Stomach (tissue), 19 donors: ENCODE measurements at places on chromosomes 6 and 20. TPM values are rescaled to one million over a fixed set of nuclear protein-coding genes. Genes with fewer than 3 reads are reported as not detected.

DNA sequence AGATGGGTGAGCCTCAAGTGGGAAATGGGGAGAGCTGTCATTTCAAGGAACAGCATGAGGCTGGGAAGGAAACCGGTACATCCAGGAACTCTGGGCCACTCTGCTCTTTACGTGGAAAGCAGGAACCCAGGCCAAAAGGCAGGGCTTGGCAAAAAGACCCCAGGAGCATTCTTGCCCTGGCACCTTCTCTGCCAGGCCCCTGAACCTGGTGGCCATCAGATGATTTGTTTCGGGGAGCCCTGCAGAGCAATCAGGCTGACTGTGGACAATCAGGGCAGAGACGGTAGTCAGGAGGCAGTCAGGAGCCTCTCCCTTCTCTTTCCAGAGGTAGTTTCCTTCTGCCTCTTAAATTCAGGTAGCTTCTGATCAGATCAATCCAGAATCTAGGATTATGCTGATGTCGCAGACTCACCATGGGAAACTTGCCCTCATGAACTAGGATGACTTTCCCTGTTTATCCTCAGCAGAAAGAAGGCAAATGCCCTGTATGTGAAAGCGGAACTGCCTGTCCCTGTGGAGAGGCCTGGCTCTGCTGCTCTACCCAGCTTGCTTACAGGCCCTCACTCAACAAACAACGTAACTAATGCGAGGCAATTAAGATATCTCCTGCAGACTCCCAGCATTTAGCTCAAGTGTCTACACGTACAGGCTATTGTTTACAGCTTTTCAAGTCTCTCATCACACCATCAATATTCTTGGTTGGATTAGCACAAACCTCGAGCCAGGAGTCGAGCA, 36.6 kb downstream of the EZR start:
- H3K4me3 ChIP-seq = no peak overlapping the region
- peaks cover 40% of the 10 kb centered on the region for H3K4me1 ChIP-seq
- no peak for DNase-seq

DNA sequence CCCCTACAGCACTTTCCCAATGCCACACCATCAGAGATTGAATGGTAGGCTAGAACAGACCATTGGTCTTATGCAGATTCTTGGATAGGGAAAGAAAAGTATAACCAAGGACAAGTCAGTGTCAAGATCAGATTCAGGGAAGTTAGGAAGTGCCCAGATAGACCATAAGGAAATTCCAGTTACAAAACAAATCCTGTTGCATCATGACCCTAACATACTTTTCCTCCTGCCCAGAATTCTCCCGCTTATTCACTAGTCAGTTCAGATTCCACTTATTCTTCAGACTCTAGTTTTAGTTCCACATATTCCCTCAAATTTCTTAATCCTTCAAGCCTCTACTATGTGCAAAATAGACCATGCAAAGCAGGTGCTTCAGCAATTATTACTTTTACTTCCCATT, 20.7 kb downstream of the METTL24 start:
- H3K27me3 ChIP-seq = no peaks in the 10 kb centered on the region
- no peaks in the 10 kb centered on the region for H3K36me3 ChIP-seq
- no peak for DNase-seq
- no peak overlapping the region for H3K27ac ChIP-seq
- no peak overlapping the region for H3K4me3 ChIP-seq

DNA sequence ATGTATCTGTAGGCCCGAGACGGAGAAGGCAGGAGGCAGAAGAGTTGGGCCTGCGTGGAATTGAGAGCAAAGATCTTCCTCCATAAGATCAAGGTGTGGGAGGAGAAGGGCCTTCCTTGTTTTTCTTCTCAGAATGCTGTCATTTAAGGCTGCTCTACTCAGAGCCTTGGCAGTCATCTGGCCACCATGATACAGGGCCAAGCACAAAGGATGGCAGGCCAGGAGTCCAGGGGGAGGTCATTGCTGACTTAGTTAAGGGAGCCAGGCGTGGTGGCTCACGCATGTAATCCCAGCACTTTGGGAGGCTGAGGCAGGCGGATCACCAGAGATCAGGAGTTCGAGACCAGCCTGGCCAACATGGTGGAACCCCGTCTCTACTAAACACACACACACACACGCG, 137.1 kb downstream of the BMP7 start:
- DNase-seq = no peak
- no peaks in the 10 kb centered on the region for H3K27me3 ChIP-seq
- H3K4me1 ChIP-seq = no peaks in the 10 kb centered on the region
- H3K27ac ChIP-seq = no peak overlapping the region

- DNase-seq = no peak
- H3K4me1 ChIP-seq = no peaks in the 10 kb centered on the region
- no peak overlapping the region for H3K27ac ChIP-seq
These were observed 83.4 kb downstream of the OPN5 start for GRCh38 chr6:47865206-47865605.

GRCh38 chr6:118319894-118320649, 228.0 kb upstream of the PLN start:
- peaks cover 45% of the 10 kb centered on the region for H3K4me1 ChIP-seq
- H3K27me3 ChIP-seq = no peaks in the 10 kb centered on the region

- H3K4me3 ChIP-seq = no peak overlapping the region
- H3K27me3 ChIP-seq = peaks cover 100% of the 10 kb centered on the region
- no peak overlapping the region for H3K27ac ChIP-seq
- no peak for DNase-seq
- no peaks in the 10 kb centered on the region for H3K36me3 ChIP-seq
These were observed 4.9 kb upstream of the TBX18 start for GRCh38 chr6:84769306-84769705.

GRCh38 chr20:25510202-25510601, 75.1 kb downstream of the NINL start:
- DNase-seq = no peak
- H3K36me3 ChIP-seq = peaks cover 22% of the 10 kb centered on the region
- no peaks in the 10 kb centered on the region for H3K27me3 ChIP-seq
- H3K4me1 ChIP-seq = no peaks in the 10 kb centered on the region

GRCh38 chr6:135983718-135984343, 132.3 kb downstream of the PDE7B start:
- H3K4me3 ChIP-seq = no peak overlapping the region
- H3K36me3 ChIP-seq = no peaks in the 10 kb centered on the region
- H3K27me3 ChIP-seq = no peaks in the 10 kb centered on the region
- H3K4me1 ChIP-seq = no peaks in the 10 kb centered on the region

- peaks cover 7% of the 10 kb centered on the region for H3K4me1 ChIP-seq
- H3K27ac ChIP-seq = no peak overlapping the region
- H3K27me3 ChIP-seq = no peaks in the 10 kb centered on the region
- H3K36me3 ChIP-seq = peaks cover 4% of the 10 kb centered on the region
These were observed 8.8 kb downstream of the CARMIL1 start for GRCh38 chr6:25287941-25288340.

DNA sequence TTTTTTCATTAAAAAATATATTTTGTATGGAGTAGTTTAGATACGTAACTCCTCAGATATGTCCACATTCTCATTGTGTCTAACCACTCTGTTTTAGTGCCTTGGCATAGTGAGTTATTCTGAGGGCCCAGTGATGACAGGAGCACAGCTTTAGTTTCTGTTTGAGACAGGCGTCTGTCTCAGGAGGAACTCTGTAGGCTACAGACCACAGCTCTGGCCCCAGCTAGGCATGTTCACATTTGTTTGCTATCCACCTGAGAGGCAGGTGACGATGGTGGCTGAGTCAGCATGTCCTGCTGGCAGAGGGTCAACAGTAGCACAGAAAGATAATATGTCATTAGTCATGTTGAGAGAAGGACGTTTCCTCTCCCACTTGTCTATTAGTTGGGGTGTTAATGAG, 16.3 kb downstream of the LRRC1 start:
- no peak overlapping the region for H3K4me3 ChIP-seq
- H3K27me3 ChIP-seq = no peaks in the 10 kb centered on the region
- no peaks in the 10 kb centered on the region for H3K36me3 ChIP-seq
- DNase-seq = peak; percentile 89
- H3K4me1 ChIP-seq = peaks cover 70% of the 10 kb centered on the region

- H3K27me3 ChIP-seq = peaks cover 17% of the 10 kb centered on the region
- H3K4me3 ChIP-seq = no peak overlapping the region
- H3K4me1 ChIP-seq = no peaks in the 10 kb centered on the region
- H3K36me3 ChIP-seq = no peaks in the 10 kb centered on the region
- no peak for DNase-seq
- H3K27ac ChIP-seq = no peak overlapping the region
These were observed 8.0 kb upstream of the SIRPD start for GRCh38 chr20:1565461-1565860.

DNA sequence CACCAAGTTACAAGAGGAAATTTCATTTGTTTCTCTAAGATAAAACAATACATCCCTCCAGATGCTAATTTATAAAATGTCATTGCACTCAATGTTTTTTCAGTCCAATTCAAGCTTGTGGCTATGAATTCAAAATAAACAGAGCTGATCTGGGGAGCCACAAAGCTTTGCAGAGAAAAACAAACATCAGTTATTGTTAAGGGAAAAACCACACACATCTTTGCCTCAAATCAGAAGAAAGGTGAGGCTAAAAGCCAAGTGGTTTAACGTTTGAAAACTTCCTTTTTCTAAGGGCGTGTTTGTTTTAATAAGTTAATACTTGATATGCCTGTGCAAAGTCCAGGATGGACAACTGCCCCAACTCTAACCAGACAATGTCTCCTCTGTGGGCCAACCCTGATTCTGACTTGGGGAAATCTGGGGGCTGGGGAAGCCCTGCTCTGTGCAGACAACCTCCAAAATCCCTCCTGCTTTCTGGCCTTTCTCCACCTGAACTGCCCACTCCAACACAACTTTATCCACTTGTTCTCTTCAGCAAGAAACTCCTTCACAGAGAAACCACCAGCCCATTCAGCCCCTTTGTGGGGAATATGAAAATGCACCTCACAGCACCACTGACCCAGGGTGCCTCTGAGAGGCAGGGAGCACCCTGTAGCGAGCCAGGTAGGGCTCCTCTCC, 44.6 kb upstream of the NT5E start:
- H3K4me1 ChIP-seq = peaks cover 41% of the 10 kb centered on the region
- peak; percentile 37 for DNase-seq
- H3K4me3 ChIP-seq = no peak overlapping the region
- peak overlapping the region; percentile 66 for H3K27ac ChIP-seq

DNA sequence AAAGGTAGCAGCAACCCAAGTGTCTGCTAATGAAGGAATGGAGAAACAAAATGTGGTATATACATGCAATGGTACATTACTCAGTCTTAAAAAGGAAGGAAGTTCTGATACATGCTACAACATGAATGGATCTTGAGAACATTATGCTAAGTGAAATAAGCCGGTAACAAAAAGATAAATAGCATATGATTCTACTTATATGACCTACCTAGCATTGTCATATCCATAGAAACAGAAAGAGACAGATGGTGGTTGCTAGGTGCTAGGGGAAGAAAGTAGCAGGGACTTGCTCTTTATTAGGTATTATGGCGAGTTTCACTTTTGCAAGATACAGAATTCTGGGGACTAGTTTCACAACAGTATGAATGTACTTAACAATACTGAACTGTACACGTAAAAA, 46.6 kb downstream of the UBR2 start:
- H3K27ac ChIP-seq = no peak overlapping the region
- no peaks in the 10 kb centered on the region for H3K4me1 ChIP-seq
- no peak overlapping the region for H3K4me3 ChIP-seq
- H3K36me3 ChIP-seq = peaks cover 93% of the 10 kb centered on the region

DNA sequence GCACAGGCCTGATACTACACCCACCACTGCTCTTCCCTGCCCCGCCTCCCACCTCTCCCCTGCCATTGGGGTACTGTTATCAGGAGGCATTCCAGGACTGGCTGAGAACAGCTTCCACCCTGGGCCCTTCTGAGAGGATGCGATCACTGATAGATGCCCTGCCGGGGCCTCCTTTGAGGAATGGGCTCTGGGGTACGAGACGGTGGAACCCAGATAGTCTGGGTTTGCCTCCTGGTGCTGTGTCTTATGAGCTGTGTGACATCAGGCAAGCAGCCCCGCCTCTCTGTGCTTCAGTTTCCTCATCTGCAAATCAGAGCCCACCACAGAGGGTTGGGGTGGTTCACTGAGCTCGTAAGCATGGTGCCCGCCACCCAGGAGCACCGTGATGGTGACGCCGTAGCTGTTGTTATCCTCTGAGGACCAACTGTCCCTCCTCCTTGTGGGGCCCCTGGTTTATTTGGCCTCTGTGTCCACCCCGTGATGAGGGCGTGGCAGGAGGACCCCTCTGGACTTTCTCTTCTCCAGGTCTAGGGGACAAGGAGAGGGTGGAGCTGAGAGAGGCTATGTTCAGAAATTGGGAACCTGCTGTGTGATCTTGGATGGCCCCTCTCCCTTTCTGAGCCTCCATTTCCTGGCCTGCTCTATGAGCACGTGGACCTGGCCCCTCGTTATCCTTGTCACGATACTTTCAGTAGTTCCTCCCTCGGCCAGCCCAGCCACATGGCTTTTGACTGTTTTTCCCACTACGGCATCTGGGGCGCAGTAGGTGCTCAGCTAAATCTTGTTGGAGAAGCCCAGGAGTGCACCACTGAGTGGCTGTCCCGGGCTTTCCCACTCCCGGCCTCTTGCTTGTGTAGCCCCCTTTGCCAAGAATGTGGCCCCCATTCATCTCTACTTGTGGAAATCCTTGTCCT, 18.3 kb downstream of the SRC start:
- DNase-seq = no peak
- peaks cover 10% of the 10 kb centered on the region for H3K36me3 ChIP-seq
- peaks cover 40% of the 10 kb centered on the region for H3K4me1 ChIP-seq
- peak overlapping the region; percentile 29 for H3K27ac ChIP-seq
- H3K4me3 ChIP-seq = no peak overlapping the region

DNA sequence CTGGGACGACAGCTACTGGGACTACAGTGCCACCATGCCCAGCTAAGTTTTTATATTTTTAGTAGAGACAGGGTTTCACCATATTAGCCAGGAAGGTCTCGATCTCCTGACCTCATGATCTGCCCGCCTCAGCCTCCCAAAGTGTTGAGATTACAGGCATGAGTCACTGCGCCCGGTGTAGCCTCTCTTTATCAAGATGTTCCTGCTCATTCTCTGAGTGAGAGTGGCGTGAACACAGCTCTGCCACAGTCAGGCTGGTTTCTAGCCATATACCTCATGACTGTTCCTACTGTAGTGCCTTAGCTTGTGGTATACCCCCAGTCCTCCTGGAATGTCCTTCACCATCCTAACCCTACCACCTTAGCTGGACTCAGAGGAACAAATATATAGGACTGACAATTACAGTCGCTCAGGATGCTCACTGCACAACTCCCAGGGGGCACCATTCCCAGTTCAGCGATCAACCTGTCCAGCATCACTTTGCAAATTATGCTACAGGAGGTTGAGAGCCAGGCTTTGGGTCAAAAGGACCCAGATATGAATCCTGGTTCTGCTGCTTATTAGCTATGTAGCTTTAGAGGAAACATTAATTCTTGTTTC, 86.3 kb downstream of the CHMP4B start:
- no peaks in the 10 kb centered on the region for H3K36me3 ChIP-seq
- no peak for DNase-seq
- no peaks in the 10 kb centered on the region for H3K4me1 ChIP-seq

PRR18 gene
- total RNA-seq = not detected

HCRTR2 gene
- total RNA-seq = not detected

ENPP4 gene
- total RNA-seq = 13.8 TPM

NINL gene
- total RNA-seq = 34.8 TPM

SPATS1 gene
- not detected for total RNA-seq

ANGPT4 gene
- 0.29 TPM for total RNA-seq

MMP24 gene
- not detected for total RNA-seq
